ENCODE measurements at places on chromosomes 3 and 15.

DNA sequence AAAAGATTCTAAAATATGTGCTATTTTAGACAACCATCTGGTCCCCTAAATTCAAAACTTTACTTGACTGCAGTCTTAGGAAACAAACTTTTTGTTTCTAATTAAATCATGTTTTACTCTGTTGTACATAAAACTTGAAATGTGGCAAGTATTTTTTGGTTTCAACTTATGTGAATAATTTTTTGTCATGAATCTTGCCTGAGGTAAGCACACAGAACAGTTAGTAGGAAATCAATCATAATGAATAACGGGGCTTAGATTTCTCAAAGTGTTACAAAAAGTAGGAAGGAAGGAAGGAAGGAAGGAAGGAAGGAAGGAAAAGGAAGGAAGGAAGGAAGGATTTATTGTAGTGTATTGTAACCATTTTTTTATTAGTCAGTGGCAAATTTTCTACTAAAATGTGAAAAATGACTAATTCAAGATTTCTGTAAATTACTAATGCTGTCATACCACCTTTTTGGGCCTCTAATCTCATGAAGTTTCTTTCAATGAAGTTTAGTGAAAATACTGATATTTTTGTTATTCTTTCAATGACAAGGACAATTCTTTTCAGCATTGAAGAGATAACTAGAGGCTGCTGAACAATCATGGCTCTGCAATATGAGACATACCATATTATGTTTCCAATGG, 1689.2 kb downstream of the OTOL1 start:
- DNase-seq: no peak

GRCh38 chr3:72101494-72101893, 316.5 kb upstream of the PROK2 start:
- DNase-seq: no peak

DNA sequence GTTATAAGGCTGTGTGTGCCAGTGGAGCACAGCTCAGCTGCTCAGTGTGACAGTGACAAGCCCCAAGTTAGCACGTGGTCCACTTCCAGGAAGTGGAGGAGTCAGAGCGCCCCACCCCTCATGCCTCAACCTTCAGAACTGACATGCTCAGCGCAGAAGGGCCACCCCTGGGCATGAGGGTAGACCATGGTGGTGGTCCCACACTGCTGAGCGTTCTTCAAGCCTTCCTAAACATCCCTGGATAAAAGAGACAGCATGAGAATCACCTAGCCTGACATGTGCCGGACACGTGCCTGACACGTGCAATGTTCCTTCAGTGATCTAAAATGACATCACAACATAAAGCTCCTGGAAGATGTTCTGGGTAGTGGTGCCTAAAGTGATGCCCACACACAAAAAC, 16.8 kb downstream of the ATP10A start:
- no peak for DNase-seq

GRCh38 chr3:52730681-52731080, 24.8 kb downstream of the SPCS1 start:
- no peak for DNase-seq

DNA sequence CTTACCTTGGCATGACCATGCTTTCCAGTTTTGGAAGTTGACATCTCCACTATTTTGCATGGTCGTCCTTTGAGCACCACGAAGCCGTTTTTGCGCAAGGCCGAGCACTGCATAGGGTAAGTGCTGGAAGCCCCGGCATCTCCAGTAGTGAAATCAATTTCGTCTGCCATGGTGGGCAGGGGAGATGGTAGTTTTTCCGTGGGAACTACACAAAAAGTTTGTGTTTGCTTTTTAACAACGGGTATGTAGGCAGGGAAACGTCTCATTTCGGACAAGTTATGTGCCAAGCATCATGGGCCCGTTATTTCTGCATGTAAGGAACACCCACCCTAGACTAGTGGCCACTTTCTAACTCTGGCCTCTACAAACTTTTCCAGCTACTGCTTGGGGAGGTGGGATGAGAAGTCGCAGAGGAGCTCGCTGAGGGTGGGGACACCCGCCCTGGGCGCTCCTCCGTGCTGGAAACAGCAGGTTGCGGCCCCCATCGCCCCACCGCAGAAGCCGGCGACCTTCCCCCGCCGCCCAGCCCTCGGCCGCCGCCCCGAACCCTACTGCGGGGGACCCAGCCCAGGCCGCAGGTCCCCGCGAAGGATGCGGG, 701 bp downstream of the EIF5A2 start:
- peak; percentile 49 for DNase-seq

DNA sequence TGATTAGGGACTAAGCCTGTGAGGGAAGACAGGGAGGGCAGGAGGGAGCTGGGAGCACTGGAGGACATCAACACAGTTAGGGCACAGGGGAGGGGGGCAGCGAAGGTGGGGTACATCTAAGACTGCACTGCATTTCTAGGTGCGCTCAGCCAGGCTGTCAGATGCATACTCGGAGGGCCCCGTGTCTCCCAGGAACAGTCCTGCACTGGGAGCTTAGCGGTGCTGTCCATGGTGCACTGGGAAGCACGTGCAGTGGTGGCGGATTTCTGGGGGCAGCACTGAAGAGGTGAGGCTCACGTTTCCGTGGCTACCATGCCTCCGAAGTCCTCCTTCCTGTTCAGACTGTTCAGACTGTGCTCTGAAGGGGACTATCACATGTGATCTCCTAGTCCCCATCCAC, 54.4 kb downstream of the ROPN1B start:
- DNase-seq: no peak

GRCh38 chr15:70023769-70024491, 73.8 kb downstream of the TLE3 start:
- peak; percentile 72 for DNase-seq

GRCh38 chr15:63880744-63881143, 47.0 kb upstream of the HERC1 start:
- no peak for DNase-seq

GRCh38 chr15:33048255-33048654, 146.3 kb downstream of the FMN1 start:
- no peak for DNase-seq

DNA sequence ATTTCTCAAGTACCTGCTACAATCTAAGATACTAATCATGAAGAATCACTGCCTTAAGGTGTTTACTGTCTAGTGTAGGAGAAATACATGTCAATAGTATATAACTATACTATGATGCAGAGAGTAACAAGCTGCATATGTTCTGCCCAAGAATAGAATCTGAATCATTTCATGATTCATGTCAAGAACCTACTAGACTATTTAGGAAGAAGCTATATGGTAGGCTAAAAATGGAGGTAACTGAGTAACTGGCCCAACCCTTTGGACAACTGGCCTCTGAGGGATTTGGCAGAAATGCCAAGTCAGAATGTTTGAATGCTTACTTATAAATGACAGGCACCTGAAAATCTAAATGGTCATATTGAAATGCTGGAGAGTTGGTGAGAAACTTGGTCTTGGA, 59.9 kb upstream of the DGKG start:
- no peak for DNase-seq

DNA sequence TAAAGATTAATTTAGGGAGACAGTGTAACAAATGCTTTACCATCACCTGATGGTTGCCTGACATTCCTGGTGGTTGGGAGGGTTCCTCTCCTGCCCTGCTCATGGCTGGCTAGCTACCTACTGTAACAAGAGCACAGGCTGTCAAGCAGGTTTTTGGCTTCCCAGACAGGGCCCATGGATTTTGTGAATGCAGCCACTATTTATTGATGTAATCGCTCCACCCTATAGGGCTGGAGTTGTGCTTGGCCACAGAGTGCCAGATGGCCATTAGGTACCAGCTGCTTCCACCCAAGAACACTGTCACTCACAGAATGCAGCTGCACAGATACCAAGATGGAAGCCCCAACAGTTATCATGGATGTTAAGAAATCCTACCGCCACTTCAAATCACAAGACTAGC, 31.0 kb upstream of the KLHL25 start:
- DNase-seq: no peak

DNA sequence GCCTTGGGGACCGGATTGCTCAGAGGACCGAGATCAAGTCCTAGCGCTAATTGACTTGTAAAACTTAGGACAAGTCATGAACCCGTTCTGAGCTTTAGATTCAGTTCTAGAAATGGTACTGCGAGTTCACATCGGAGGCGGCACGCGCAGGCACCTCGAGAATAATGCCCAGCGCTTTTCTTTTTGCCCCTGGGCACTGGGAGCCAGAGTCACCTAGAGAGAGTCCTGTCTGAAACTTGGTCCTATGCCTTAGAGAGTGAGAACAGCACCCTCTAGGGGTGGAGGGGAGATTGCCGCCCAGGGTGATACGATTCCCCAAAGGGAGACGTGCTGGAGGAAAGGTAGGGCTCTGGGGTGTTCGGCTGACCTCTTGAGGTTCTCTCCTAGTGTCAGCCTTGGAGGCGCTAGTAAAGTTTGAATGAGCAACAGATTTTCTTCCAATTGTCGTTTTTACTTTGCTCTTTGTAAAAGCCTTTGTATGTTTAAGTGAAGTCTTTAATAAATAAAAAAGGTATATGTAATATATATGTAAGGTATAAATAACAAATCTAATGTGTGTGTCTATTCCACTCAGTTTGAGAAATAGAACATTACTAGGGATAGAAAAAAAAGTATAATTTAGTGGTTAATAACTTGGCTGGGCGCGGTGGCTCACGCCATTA, 826 bp downstream of the EEF1AKMT4 start:
- peak; percentile 88 for DNase-seq

GRCh38 chr15:58549013-58549784, 117.4 kb downstream of the LIPC start:
- no peak for DNase-seq

DNA sequence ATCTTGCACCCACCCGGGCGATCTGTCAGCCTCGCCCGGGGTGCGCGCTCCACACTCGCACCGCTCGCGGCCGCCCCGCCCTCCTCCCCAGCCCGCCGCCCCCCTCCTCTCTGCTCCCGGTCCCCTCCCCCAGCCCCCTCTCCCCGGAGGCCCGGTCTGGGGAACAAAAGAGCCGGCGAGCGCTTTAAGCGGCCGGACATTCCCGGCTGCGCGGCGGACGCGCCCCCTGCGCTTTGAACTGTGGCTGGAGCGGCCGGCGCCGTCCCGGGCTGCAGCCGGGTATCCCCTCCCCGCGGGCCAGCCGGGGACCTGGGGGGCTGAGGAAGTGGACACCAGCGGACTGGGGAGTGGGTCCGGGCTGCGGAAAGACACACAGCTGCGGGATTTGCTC, at the start of gene IGDCC3:
Gene IGDCC3, minus strand, starts transcription at position 27 of the 391 bp plus-strand sequence. CDS start 214 bp downstream, outside the sequence.
- no peak for DNase-seq

DNA sequence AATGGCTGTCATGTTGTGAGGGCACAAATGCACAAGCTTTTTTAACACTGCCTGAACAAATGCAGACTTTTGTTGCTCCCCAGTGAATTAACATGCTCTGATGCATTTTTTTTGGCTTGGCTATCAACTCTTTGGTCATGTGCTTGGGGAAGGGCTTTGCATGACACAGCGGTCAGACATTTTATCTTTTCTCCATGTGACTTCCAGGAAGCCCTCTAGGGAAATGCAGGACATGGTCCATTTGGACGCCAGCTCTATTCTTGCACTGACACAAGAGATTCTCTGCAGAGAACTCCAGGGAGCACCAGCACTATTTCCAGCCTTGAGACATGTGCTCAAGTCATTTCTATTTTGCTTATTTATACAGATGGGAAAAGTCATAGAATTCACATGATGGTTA, 46.2 kb downstream of the NEK11 start:
- DNase-seq: no peak

DNA sequence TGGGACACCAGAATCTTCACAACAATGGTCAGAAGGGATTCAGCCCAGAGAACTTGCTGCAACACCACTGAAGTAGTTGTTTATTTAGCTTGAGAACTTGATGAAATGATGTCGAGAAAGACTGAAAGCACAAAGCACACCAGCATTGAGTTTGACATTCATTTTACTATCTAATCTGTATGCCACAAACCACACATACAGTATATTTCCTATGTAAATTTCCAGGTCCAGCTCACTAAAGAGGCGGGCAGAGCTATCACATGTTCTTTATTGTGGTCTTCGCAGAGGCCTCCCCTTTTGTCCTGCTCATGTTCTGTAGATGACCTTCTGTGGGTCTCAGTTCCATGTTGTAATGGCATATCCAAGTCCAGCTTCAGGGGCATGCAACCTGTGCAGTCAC, 10.4 kb upstream of the FMN1 start:
- DNase-seq: no peak

DNA sequence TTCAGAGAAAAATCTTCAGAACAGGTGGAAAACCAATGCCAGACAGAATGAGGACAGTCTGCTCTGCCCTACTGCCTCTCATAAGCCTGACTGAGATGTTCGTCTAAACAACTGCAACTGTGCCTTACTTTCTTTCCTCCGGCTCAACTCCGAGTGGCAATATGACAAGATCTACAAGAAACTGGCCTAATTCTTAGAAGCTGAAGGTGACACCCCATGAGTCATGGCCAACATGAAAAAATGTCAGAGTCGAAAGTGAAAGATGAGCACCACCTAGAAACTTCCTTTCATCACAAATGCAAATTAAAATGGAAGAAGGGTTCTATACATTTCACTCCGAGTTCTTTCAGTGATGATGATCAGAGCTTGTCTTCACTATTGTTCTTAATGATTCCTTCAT, 12.9 kb downstream of the PCYT1A start:
- no peak for DNase-seq

GRCh38 chr15:78280319-78281072, 16.1 kb downstream of the DNAJA4 start:
- no peak for DNase-seq

GRCh38 chr3:107082527-107082926, 294.7 kb upstream of the CCDC54 start:
- no peak for DNase-seq

GRCh38 chr15:52172869-52173268, 18.3 kb downstream of the GNB5 start:
- DNase-seq: no peak

GRCh38 chr15:71125831-71126450, 10.7 kb downstream of the THSD4 start:
- DNase-seq: no peak

GRCh38 chr3:29324180-29324651, 43.3 kb downstream of the RBMS3 start:
- peak; percentile 21 for DNase-seq

DNA sequence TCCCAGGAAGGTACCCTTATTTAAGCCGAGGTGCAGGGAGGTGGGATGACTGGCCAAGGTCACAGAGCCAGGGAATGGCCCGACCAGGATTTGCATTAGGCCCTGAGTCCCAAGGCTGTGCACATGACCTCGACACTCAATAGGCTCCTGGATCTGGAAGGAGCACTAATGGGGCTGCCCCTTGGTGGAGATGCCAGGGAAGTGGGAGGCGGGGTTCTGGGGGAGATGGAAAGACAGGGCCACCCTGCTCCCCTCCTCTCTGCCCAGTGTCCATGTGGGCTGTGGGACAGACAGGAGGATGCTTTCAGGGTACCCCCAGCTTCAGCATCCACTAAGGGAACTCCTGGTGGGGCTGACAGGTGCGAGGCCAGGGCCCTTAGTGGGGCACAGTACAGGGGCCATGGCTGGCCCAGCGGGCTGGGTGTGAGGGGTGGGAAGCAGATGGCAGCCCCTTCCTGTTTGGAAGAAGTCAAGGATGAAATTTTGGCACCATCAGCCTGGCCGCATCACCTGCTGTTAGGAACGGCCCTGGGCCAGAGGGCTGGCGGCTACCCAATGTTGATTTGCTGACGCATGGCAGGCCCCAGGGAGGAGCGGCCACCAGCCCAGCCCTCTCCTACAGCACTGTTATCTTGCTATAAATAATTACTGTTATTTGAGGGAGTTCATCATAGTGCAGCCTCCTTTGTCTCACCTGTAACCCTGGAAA, 37.3 kb downstream of the ATP2B2 start:
- peak; percentile 44 for DNase-seq

GRCh38 chr3:169657351-169658124, 6.0 kb downstream of the MECOM start:
- no peak for DNase-seq

- DNase-seq: no peak
Observed at GRCh38 chr15:67922971-67923945, 83.4 kb upstream of the RNU6-1 start.

- DNase-seq: no peak
Observed at GRCh38 chr3:27317096-27317495, 52.1 kb downstream of the NEK10 start.
